ENCODE measurements at places on chromosomes 7 and 10.

DNA sequence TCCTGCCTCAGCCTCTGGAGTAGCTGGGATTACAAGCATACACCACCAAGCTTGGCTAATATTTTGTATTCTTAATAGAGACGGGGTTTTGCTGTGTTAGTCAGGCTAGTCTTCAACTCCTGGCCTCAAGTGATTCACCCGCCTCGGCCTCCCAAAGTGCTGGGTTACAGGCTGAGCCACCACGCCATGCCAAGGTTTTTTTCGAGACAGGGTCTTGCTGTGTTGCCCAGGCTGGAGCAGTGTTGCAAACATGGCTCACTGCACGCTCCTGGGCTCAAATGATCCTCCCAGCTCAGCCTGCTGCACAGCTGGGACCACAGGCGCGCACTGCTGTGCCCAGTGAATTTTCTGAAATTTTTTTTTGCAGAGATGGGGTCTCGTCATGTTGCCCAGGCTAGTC, 3.3 kb upstream of the SEC31B start:
- DNase-seq = no peak

GRCh38 chr7:12360948-12361347, 42.7 kb downstream of the VWDE start:
- no peak for DNase-seq

GRCh38 chr7:116195451-116195850, 14.9 kb upstream of the TES start:
- no peak for DNase-seq

GRCh38 chr7:158240801-158241200, 346.8 kb downstream of the PTPRN2 start:
- no peak for DNase-seq

- no peak for DNase-seq
These were observed 5.1 kb upstream of the LRRC4 start for GRCh38 chr7:128036226-128036940.

GRCh38 chr10:121927318-121927840, 452 bp downstream of the ATE1 start:
- no peak for DNase-seq

DNA sequence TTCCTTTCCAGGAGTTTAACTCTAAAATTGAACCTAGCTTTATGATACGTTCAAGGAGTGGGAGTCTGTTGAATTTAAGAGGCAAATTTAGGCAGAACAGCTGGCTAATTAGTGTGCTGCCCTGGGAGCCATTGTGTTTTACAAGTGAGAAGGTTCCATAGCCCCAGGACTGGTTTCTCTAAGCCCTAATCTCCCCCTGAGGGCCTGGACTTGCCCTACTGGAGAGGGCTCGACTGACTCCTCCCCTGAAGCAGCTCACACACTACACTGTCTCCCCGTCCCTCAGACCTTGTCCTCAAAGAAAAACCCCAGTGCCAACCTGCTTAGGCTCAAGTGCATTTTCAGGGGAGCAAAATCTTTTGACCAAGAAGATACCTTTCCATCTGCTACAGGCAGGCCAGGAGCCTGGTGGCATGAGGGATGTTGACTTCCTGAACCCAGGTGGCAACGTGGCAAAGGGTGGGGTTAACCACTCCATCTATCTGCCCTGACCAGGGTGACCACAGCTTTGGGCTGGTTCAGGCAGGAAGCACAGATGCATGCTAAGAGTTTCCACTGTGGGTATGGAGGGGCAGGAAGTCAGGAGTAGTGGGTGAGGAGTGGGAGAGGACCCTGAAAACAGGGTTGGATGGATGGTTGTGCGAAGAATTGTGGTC, 68.9 kb upstream of the CARD11 start:
- peak; percentile 16 for DNase-seq

DNA sequence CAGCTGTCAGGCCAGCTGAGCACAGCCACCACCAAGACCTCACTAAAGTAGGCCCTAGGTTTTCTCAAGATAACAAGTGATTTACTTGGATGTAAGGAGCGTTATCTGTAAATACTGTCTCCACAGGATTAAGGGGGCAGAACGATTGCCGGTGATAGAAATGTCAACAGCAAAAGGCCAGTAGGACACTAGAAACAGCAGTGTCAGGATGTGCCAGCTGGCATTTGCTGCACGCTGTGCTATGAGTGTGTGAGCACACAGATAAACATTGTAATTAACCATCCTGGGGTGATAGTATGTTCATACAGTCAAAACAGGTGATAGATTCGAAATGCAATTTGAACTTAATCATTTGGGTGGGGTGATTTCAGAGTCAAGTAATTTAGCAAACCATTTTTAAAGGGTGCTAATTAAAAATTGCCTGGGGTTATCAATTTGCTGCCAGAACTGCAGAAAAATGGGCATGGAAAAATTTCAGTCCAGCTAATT, 36.3 kb upstream of the NOBOX start:
- no peak for DNase-seq

GRCh38 chr10:1851762-1852161, 114.4 kb upstream of the ADARB2 start:
- DNase-seq = no peak

GRCh38 chr10:62356447-62356846, 17.7 kb upstream of the ZNF365 start:
- DNase-seq = no peak

- DNase-seq = no peak
These were observed 23.5 kb downstream of the BLVRA start for GRCh38 chr7:43781726-43782607.

- no peak for DNase-seq
These were observed 97.0 kb downstream of the CTBP2 start for GRCh38 chr10:125063256-125063925.

GRCh38 chr7:38034062-38034908, 113.8 kb downstream of the EPDR1 start:
- DNase-seq = no peak

DNA sequence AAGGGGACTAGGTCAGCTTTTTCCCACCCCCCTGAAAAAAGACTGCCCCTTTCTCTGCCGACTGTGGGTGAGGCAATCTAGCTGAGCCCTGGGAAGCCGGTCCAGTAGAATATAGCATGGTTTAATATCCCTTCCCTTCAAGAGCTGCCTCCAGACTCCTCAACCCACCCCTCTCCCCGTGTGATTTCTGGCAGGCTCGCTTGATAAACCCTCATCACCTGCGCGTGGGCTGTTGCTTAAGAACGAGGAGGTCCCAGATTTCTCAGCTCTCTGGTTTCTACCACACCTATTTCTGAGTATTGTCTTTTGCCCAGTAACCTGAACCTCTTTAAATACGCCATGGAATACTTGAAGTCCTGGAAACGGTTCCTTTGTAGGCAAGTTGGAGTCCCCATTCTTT, 2.0 kb upstream of the LRRC4 start:
- DNase-seq = no peak

GRCh38 chr10:52653263-52653909, 119.2 kb downstream of the MBL2 start:
- no peak for DNase-seq

GRCh38 chr7:98826811-98827231, 43.0 kb downstream of the TMEM130 start:
- no peak for DNase-seq

DNA sequence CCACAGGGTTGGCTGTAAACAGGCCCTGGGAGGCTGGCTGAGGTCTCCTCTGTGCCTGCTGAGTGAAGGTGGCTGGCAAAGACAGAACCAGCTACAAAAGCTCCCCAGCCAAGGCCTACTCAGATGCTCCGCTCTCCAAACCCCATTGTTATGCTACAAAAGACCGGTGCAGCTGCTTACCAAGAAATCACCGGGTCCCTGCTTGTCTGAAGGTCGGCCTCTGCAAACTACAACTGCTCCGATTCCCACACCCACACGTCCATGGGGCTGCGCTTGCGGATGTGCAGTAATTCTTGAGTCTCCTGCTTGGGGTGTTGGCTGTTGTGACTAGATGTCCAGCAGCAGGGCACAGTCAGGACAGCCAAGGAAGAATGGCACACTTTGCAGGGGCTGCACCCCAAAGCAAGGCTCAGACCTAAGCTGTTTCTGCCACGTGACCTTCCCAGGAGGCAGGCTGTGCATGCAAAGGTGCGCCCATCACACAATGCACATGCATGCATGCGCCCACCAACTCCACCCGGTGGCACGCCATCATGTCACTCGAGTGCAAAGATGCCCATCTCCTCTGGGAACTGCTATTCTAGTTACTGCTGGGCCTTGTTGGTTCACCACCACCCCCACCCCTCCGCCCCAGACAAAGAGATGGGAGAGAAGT, 97.8 kb downstream of the OAT start:
- DNase-seq = no peak

- DNase-seq = no peak
These were observed 112.8 kb downstream of the BUB3 start for GRCh38 chr10:123266971-123267370.

GRCh38 chr10:111698711-111699110, 484.9 kb downstream of the GPAM start:
- no peak for DNase-seq

DNA sequence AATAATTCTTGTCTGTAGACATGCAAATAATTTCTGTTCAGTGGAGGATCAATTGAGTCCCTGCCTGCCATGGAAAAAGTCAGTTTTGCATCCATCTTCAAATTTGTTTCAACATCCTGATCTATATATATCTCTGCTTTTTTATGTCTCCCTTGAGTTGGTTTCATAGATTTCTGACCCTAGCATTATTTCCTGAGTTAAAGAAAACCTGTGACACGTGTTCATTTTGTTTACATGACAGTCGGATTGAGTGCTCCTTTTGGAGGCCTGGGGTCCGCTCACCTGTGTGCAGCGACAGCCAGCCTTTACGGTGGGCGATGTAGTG, 674 bp downstream of the MRPS24 start:
- DNase-seq = no peak

DNA sequence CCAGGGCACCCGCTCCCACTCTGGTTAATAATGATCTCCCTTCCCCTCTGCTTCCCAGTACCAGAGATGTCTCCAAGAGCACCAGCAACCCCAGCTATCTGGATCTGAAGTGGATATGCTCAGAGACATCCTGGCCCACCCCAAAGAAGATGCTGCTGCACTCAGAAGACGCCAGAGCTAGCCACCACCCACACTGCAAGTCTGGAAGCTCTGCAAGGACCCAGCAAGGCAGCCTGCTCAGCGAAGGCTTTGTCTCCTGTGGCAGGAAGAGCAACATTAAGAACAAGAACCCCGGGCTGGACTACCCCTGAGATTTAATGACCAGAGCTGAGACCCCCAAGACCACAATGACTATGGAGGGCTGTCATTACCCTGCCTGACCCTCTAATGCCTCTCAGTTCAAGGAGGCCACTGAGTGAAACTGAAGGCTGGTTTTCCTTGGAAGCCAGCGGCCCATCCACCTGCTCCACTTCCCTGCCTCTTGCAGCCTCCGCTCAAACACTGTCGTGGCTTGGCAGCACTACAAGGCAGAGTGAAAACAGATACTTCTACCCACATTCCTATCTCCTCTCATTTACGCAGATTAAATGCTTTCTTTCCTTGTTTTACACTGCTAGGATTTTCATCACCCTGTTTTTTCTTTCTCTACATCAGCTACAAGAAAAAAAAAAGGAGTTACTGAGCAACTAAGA, 202.2 kb downstream of the SNX10 start:
- DNase-seq = no peak

DNA sequence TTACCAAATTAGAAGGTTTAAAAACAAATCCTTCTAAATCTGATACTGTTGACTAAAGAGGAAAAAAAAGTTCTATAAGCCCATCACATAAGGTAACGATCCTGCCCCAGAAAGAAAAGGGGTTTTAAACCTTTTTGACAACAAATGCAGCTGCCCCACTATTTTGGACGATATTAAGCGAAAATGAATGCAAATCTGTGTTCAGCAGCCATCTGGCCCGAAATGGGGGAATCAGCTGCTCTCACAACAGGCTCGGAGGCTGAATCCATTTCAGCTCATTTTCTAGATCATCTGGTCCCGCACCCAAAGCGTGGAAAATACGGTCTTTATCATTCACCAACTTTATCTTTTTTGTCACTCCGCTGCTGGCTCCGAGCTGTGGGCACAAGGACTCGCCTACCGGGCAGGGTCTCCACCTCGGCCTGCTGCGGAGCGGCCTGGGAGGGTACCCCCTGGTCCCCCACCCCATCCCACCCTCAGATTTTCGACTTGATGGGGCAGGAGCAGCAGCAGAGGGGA, 2.4 kb upstream of the EBF3 start:
- DNase-seq = no peak

DNA sequence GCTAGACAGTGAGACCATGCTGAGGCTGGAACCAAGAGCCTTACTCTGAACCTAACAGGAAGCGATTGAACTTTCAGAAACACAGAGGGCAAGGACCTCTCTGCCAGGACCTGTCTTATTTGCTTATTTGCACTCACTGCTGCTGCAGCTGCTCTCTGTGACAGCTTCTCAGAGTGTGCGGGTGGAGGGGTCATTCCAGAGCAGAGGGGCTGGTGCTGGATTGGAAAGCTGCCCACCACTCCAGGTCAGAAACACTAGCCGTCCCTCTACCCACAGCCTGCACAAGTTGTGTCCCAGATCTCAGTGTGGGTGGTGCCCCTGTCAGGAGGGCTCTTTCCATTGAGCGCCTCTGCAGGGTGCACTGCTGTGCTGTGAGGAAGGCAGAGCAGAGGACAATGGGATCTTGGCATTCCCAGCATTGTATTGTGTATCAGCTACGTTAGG, 126.2 kb downstream of the CCNY start:
- no peak for DNase-seq

DNA sequence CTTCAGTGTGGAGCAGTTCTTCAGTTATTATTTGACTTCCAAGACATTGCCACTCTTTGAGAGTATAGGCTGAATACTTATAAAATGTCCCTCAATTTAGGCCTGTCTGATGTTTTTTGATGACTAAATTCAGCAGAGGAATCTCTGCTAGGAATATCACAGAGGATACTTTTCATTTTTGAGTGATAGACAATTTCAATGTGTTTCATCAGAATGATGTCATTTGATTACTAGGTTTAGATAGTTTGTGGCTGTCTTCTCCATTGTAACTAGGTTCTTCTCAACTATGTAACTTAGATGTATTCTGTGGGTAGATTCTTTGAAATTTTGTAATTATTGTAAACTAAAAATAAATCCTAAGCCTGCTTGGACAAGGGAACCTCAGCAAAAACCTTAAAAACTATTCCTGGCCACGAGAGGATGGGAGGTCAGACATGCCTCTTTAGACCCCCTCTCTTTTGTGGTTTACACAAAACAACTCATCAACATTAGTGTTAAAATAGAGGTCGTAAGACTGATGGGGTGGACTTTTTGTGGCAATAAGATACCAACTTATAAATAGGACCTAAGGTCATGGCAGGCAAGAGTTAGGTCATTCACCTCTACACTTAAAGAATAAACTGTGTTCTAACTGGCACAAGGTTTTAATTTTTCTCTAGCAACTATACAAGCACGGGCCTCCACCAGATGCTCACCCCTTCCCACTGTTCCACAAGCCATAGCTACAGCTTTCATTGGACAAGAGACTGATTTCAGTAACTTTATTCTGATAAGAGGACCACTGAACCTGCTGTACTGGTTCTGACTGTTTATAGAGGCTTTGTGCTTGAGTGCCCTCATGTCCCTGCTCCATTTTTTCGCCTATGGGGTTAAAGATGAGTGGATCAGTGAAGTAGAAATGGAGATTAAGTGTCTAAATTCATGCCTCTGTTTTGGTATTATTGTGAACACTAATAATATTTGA, 33.7 kb downstream of the CYP2C8 start:
- DNase-seq = no peak

- DNase-seq = no peak
These were observed 1.5 kb downstream of the KCND2 start for GRCh38 chr7:120274482-120274881.
